Putamen (tissue), 1 donor: ENCODE measurements at places on chromosomes 1 and 21.

GRCh38 chr1:47477595-47478080, 39.8 kb downstream of the FOXD2 start:
- no peak for DNase-seq

GRCh38 chr1:164673584-164674214, 114.7 kb downstream of the PBX1 start:
- no peak for DNase-seq

DNA sequence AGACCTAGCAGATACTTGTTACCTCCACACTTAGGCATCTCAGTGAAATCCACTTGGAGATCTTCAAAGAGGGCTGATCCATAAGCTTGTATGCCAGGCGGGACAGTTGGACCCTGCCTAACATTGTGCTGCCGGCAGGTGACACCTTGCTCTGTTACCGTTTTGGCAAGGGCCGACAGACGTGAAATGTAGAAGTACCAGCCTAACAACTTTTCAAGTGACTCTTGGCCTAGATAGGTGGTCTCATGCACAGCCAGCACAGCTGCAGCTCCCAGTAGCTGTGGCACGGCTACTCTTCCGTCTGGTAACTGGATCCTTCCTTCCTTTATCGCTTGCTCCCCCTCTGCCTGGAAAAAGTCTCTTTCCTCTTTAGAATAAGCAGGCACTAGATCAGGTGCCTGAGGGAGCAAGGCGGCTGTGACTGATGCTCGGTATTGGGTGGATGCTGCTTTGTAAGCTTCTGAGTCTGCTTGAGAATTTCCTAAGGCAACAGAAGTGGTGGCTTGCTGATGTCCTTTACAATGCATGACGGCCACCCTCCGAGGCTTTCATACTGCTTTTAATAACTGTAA, 713.5 kb downstream of the AMY1C start:
- DNase-seq = no peak

DNA sequence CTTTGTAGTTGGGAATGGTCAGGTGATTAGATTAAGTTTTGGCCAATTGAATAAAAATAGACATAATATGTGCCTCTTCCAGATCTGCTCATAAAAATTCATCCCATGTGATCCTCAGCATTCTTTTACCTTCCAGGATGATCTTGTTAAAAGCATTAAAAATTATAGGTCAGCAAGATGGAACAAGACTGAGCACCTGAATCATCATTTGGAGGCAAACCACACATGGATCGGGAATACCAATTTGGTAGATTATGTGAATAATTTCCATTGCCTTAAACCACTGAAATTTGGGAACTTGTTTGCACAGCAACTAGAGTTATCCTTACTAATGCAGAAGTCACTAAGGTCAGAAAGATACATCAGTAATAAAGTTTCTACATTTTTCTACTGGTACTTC, 681.4 kb upstream of the ADGRL2 start:
- DNase-seq = no peak

DNA sequence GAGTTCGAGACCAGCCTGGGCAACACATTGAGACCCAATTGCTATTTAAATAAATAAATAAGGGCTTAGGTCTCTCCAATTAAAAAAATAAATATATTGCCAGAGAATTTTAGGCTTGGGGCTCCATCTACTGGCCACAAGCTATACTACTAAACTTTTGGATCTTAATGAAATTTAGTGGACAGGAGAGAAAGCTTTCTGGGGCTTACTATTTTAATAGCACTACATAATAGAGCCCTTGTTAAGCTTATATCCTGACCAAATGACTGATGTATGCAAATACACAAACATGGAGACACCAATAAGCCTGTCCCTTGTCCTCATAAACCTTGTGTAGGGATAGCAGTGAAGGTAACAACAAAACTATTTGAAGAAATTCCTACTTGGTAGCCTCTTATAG, 18.4 kb downstream of the CCT3 start:
- no peak for DNase-seq

GRCh38 chr1:182259229-182259872, 132.2 kb downstream of the GLUL start:
- DNase-seq = peak; percentile 32

GRCh38 chr1:1279028-1279427, 1.2 kb upstream of the SCNN1D start:
- DNase-seq = no peak

DNA sequence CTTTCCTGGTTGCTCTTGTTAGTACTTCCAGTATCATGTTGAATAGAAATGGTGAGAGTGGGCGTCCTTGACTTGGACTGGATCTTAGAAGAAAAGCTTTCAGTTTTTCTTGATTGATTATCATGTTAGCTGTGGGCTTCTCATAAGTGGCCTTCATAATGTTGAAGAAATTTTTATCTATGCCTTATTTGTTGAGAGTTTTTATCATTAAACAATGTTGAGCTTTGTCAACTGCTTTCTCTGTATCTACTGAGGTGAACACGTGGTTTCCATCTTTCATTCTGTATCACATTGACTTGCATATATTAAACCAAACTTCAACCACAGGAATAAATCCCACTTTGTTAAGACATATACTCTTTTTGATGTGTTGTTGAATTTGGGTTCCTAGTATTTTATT, 29.4 kb downstream of the PRKAB2 start:
- no peak for DNase-seq

DNA sequence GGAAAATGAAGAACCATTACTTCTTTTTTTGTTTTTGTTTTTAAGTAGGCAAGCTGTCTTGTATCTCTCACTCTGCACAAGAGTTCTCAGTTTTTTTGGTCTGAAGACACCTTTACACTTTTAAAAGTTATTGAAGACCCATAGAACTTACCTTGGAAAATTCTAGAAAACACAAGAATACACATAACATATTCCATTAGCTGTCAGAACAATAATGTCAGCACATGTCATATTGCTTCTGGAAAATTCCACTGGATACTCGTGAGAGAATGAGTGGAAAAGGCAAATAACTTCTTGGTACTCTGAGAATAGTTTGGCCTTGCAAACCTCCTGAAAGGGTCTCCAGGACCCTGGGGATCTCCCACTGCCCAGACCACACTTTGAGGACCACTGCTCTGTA, 4.8 kb downstream of the FBXO28 start:
- no peak for DNase-seq

- DNase-seq = no peak
These were observed 96.1 kb upstream of the DPT start for GRCh38 chr1:168825129-168825528.

DNA sequence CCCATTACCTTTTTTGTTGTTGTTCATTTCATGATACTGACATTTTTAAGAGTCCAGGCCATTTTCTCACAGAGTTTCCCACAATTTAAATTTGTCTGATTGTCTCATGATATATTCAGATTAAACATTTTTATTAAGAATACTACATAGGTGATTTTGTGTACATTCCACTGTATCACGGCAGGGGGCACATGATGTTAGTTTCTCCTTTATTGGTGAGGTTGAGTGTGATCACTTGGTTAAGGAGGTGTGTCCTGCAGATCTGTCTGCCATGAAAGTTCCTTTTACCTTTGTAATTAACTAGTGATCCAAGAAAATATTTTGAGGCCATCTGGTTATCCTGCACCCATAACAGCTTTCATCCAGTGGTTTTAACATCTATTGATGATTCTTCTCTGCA, 11.8 kb downstream of the RTCA start:
- DNase-seq = no peak

DNA sequence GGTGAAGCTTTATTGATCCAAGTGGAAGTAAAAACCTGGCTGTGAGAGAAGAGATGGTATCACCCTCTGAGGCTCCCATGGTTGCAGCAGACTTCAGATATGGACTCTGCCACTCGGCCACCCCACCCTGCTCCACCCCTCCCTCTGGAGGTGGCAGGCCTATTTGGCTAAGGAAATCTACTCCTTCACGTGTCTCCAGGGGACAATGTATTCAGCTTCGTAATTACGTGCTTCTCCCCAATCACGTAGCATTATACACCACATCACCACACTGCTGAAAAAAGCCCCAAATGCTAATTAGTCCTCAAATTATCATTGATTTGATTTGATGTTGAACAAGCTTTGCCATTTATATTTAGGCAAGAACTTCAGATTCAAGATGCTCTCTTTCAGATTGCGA, 220.7 kb downstream of the OMA1 start:
- DNase-seq = no peak

DNA sequence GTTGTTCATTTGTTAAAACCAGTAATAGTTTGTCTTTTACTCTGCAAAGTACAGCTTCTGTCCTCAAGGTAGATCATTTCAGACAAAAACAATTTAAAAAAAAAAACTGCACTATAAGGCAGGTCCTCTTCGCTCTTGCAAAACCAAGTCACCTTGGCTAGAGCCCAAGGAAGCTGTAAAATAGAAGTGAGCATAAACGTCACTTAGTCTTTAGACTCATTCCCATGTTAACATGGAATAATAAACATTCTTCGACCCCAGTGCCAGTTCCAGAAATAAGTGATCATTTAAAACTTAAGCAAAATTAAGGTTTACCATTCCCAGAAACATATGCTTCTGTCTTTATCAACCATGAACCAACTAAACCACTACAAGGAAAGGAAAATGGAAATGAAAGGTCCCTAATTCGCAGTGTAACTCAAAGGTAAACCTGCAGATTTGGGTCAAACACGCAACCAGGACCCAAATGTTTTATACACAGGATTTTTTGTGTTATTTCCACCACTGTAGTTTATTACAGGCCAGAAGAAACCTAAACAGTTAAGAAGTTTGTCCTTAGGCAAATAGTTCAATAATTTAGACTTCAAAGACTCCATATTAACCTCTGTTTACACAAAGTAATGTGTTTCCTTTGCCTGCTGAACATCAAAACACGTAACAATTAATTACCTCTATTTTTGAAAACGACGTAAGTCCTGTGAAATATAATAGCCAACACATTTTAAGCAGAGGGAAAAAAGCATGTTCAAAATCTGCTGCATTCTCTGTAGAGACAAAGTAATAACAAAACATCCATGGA, 54.6 kb downstream of the TGFBR3 start:
- DNase-seq = no peak

DNA sequence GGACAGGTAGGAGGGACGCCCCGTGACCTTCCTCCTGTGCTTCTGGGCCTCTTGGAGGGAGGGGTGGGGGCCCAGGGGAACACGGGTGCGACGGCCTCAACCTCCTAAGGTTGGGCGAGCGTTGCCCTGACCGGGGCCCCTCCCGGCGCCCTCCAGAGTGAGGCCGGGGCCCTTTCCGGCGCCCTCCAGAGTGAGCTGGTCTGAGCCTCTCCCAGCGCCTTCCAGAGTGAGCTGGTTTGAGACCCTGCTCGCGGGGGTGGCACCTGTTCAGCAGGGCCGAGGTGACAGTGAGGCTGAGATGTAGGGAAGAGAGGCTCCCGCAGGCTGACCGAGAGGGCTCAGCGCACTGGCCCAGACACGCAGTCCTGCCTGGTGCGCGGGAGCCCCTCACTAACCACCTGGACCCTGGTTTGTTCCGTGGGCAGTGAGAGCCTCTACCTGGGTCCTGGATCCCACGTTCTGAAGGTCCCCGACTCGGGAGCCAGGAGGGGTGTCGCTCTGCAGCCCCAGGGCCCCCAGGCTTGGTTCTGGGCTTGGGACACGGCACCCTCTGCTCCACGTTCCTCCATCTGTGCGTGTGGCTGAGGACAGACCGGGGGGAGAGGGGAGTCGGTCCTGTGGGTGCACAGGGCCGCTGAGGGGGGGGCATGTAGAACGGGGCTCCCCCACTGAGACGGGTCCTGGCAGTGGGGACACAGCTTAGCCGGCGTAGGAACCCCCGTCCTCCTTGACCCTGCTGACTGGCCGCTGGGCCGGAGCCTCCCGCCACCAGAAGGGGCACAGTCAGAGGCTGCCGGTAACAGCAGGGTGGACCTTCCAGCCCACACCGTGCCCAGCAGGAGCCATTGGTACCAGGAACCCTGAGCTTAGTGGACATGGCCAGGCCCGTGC, 1.4 kb downstream of the COL6A1 start:
- no peak for DNase-seq

- no peak for DNase-seq
These were observed 67.6 kb downstream of the TENT5C start for GRCh38 chr1:117673405-117673804.

DNA sequence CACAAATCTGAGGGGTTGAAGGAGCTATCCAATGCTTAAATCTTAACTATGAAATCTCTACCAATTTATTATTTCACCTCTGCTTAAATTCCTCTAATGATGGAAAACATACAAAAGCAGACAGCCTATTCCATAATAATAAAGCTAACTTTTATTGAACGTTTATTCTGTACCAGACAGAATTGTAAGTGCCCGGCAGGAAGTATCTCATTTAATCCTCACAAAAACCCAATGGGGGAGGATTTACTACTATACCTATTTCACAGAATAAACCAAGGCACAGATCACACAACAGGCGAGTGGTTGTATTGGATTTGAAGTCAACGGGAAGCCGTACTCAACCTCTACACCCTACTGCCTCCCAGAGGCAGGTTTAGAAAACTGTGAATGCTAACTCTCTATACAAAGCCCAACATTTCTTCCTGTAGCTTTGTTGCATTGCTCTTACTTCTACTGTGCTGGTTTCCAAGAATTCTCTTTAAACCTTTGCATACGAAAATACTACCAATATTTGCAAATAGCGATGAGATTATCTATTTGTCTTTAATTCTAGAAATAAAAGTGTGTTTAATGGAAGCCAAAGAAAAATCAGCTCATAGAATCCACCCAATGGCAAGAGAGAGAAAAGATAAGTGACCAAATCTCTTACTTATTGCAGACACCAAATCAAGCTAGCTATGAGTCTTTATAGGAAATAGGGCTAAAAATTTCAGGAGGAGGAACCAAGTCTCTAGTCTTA, 33.5 kb upstream of the C1orf53 start:
- peak; percentile 21 for DNase-seq

GRCh38 chr1:155706139-155706538, 17.2 kb downstream of the DAP3 start:
- DNase-seq = no peak

DNA sequence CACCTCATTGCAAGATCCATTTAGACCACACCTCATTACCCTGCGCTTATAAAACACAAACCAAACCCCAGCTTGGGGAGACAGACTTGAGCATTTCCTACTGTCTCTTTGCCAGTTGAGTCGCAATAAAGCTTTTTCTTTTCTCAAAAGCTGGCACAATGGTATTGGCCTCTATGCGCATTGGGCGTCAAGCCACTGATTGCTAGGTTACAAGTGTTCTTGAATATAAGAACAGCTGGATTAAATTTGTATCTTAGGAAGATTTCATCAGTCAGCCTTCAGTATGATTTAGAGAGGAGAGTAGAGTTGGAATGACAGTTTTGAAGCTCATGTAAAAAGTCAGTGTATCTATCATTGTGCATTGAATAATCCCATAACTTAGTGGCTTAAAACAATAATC, 84.9 kb upstream of the RAB4A start:
- DNase-seq = no peak

- DNase-seq = no peak
These were observed 70.7 kb upstream of the PDC start for GRCh38 chr1:186531561-186532165.
